Activated T-helper 1 cell treated with anti-CD3 and anti-CD28 coated beads, Interleukin-2, amount 50 U/mL, for 16 hours (primary cell): ENCODE measurements at places on chromosomes 2 and 18.
A peak's percentile ranks its signal among the peaks of the same experiment; 100 is the strongest.

DNA sequence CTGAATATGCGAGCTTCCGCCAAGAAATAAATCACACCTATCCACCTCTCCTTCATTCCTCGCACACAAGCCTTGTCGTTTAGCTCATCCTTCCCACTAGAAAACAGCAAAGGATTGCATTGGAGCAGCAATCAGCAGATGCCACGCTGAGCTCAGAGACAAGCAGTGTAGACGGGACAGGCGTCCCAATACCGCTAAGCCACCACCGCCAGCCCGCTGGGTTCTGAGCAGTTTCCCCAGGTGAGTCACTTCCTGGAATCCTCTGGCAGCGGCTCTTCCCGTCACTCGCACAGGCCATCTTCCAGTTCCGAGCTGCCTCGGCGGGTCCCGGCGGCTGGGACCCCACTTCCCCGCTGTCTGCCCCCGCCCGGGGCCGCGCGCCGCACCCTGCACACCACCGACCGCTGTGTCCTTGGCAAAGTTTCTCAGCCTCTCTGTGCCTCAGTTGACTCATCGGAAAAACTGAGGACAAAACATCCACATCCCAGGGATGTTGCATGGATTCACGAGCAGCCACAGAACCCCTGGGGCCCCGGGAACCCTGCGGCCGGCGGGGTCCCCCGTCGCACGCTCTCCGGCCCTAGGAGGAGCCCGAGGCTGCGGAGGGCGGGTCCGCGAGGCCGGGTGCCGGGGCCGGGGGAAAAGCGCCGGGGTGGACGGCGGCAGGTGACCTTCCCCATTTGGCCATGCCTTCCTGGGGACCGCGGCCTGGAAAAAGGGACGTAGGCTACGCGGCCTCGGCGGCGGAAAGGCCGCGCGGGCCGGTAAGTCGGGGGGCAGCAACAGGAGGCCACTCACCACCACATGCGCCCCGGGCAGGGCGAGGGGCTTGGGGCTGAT is 573 bp downstream of the KDSR start:
- DNase-seq = peak; percentile 35

- DNase-seq = no peak
Measured at GRCh38 chr2:102975996-102976975, 214.5 kb downstream of the TMEM182 start.

- DNase-seq = no peak
Measured at GRCh38 chr2:7109533-7109885, 192.3 kb downstream of the RNF144A start.

DNA sequence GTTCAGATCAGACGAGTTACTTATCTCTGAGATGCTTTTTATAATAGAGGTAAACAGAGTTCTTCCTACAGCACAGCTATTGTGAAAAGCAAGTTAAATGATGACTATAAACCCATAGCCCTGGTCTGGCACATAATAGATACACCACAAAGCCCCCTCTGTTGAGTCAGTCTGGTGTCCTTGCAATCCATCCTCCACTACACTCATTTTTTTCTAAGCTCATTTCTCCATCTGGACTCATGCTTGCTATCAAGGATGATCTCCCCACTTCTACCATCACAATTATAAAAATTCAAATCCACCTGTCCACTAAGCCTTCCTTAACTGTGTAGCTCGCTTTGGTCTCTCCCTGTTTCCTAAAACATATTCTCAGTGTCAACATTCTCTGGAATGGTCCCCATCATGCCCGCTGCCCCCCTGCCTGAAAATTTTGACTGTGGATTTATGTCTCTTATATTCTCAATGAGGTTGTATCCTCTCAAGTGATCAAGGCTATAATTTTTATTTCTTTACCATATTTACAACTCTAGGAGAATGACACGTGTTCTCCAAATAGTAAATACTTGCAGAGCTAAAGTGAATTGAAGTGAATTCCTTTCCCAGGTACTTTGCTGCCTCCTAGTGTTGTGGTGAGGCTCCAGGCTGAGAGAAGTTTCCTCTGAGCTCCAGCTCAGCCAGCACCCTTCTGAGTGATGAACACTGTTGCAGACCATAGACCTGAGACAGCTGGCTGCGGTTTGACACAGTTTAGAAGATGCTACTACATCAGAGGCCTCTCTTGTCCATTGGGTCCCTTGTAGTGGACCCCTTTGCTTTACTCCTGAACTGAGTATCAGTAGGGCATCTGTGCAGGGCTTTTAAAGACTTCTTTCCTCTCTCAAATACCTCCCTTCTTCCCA is 108.7 kb downstream of the DPP10 start:
- no peak for DNase-seq

DNA sequence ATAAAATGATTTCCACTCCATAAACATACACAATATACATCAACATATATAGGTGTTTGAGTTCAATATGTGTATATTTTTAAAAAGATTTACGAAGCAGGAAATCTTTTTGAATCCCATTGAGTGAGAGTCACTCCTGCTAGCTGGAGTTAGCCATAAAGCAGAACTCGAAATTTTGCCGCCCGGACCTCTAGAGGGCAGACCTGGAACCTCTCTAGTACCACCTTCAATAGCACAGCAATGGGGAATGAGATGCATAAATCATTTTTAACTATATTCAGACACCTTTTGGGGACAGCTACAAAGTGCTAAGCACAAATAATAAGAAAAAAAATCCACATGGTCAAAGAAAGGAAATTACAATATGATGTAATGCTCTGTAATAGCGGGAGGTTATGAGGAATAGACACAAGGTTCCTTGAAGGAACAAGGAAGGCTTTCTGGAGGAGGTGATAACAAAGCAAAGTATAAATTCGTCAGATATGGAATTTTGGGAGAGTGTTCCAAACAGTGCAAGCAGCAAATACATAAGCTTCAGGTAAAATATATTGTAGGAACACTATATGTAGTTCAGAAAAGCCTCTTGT is 533.4 kb downstream of the ERBB4 start:
- DNase-seq = no peak

DNA sequence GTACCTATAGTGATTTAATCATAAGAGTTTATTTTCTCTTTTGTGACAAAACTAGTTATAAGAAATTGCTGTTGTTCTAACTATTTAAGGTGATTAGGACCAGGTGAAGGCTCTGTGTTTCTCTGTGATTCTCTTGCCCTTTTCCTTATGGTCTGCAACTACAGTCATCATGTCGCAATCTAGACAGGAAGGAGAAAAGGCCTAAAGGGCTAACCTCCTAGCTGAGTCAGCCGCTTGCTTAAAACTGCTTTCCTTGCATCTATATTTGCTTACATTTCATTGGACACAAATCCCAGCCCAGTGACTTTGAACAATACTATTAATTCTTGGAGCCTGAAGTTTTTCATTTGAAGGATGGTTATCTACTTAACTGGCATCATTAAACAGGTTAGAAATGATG is 93.1 kb downstream of the PIK3C3 start:
- no peak for DNase-seq

- DNase-seq = no peak
Measured at GRCh38 chr2:24894750-24895149, 25.3 kb downstream of the ADCY3 start.

GRCh38 chr2:219078951-219079350 is 18.2 kb upstream of the IHH start:
- DNase-seq = no peak

- no peak for DNase-seq
Measured at GRCh38 chr2:30716123-30716900, 90.9 kb downstream of the CAPN13 start.

- DNase-seq = no peak
Measured at GRCh38 chr2:206873423-206873822, 65.9 kb upstream of the CPO start.

DNA sequence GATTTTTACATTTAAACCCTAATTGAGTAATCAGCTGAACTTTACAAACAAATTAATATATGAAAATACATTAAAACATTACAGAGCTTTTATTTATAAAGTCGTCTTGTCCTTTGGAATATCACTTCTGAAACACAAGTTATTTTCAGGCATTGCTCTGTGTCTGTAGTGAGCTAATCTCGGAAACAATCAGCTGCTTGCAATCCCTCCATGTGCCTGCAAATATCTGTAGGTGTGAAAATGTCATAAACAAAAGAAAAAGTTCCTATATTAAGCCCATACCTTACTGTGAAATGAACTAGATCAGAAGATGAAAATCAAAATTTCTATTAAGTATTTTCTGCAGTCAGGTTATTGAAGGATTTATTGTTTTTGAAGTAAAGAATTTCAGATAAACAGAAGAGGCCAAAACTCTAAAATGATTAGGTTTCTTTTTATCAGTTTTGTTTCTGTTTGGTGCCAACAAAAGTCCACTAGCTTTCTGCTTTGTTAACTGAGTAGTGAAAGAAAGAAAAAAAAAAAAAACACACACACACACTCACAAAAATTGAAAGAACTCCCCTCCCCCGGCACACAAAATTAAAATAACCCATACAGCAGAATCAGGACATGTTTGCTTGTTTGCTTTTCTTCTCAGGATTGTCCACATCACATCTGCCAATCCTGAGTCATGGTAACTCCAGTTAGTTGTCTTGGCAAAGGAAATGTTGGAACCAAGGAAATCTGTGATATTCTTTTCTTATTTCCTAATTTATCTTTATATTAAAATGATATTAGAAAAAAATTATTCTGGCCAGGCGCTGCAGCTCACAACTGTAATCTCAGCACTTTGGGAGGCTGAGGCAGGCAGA is 627.0 kb upstream of the SLC39A10 start:
- DNase-seq = no peak

DNA sequence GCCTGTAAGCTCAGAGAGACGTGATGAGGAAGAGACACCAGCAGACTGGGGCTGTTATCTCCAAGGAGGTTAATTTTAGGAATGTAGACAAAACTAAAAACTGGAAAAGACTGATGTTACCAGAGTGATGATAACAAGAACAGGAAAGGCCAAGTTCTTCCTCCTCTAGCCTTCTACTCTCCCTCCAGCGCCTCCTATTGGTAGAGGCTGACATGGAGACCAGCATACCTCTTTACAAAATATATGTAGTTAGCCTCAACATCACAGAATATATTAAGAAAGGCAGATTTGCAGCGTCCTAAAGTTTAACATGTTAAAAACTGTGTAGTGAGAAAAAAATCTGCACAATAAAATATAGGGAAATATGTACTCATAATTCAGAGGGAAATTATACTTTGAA is 66.0 kb downstream of the TCF4 start:
- no peak for DNase-seq

DNA sequence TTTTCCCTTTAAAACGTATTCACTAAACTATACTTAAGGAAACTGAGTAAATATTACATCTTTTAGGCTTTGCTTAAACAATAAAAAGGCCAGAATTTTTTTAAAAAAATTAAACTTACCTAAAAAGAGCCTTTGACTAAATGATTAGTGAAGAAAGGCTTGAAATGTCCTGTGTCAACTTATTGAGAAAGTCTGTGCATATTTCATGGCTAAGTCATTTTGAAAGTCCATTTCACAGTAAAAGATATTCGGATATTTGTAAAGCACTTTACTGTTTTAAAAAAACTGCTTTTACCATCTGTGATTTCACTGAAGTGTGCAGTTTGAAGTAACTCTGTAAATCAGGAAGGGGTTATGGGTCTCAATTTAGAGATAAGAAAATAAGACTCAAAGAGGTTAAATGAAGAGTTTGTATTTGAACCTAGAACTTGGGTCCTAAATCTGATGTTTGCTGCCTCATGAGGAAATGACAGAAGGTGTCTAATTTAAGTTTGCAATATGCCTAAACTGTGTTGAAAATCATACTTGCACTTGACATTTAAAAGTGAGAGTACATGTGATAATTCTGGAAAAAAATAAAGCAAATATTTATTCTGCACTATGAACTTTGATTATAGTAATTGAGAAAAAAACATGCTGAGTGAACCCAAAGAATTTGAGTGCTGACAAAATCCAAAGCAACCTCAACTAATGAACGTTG is 50.5 kb downstream of the RAB27B start:
- no peak for DNase-seq

- no peak for DNase-seq
Measured at GRCh38 chr2:202051499-202052161, 18.0 kb downstream of the FZD7 start.

DNA sequence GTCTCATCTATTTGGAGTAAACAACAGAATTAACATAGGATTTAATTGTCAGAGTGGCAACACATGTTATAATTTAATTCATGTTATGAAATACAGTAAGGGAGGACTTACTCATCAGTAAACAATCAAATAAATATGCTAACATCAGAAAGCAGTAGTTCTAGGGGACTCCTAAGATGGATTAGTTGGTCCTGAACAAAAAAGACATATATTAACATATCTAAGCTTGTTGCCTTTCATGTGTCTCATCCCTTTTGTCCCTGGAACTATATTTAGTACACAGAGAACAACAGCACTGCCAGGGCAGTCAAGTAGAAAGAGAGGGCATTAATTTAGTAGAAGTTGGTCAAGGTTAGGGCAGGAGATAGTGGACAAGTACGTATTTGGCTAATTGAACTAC is 117.8 kb upstream of the FZD5 start:
- DNase-seq = no peak

- no peak for DNase-seq
Measured at GRCh38 chr18:32368170-32368569, 102.5 kb downstream of the GAREM1 start.

DNA sequence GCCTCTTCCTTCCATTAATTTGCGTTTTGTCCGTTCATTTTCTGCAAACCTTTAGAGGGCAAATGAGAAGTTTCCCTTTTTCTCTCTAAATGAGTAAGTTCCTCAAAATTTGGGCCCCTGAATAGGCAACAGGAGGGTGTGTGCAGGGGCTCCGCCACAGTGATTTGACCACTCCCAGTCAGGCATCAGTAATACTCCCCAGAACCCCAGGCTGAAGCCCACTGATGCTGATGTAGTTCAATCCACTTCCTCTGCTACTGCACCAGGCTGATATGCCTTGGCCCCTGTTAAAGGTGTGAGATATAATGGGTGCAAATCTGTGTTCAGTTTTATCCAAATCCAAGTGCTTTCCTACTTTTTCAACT is 1150.0 kb downstream of the RPIA start:
- DNase-seq = no peak

DNA sequence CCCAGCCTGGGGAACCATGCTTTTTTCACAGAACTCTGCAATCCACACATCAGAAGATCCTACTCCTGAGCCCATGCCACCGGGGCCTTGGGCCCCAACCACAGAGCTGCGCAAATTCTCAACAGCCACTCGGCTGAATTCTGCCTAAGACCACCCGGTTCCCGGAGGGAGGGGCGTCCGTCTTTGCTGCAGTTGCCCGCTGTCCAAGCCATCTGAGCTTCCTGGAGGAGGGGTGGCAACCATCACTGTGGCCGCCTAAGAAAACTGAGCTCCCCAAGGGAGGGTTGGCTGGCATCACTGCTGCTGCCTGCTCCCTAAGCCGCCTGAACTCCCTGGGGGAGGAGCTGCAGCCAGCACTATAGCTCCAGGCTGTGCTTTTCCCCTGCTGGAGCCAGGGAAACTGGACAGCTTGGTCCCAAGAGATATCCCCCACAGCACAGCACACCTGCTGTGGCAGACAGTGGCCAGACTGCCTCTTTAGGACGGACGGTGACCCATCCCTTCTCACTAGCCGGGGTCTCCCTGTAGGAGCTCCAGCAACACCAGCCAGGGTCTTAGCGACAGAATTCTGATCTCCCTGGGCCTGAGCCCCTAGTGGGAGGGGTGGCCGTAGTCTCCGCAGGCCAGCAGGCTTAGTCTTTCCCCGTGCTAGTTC is 1411.6 kb upstream of the CDH2 start:
- no peak for DNase-seq

GRCh38 chr2:2021995-2022394 is 277.7 kb upstream of the PXDN start:
- no peak for DNase-seq

- no peak for DNase-seq
Measured at GRCh38 chr2:9342659-9343058, 80.7 kb downstream of the ITGB1BP1 start.

- DNase-seq = no peak
Measured at GRCh38 chr2:83782122-83782521, 677.0 kb downstream of the SUCLG1 start.
